ENCODE measurements at places on chromosomes 7 and 10. TPM values are rescaled to one million over a fixed set of nuclear protein-coding genes. Genes with fewer than 3 reads are reported as not detected.

ACSM6 gene
- not detected for total RNA-seq

TMEM60 gene
- 6.3 TPM for total RNA-seq

TRIM50 gene
- total RNA-seq, result not detected

DNAH11 gene
- not detected for total RNA-seq

GIMAP4 gene
- total RNA-seq, result 10.1 TPM

HOXA3 gene
- not detected for total RNA-seq

MRC1 gene
- total RNA-seq, result 0.16 TPM

EPO gene
- not detected for total RNA-seq

PTF1A gene
- total RNA-seq, result not detected

CLCN1 gene
- not detected for total RNA-seq

NPTX2 gene
- not detected for total RNA-seq

WNT2 gene
- total RNA-seq, result not detected

LIPK gene
- not detected for total RNA-seq

ZNF786 gene
- 7.9 TPM for total RNA-seq

GPR26 gene
- not detected for total RNA-seq

PPP2R2D gene
- 22.6 TPM for total RNA-seq

ODAD2 gene
- not detected for total RNA-seq

COL1A2 gene
- 1.4 TPM for total RNA-seq

TMEM196 gene
- not detected for total RNA-seq

BLNK gene
- total RNA-seq, result not detected

SPOCK2 gene
- total RNA-seq, result 85.7 TPM

LDB3 gene
- total RNA-seq, result not detected

ABCC2 gene
- 1.3 TPM for total RNA-seq

TEX36 gene
- total RNA-seq, result not detected

CFAP70 gene
- 0.43 TPM for total RNA-seq

RAMP3 gene
- not detected for total RNA-seq

SEMA3A gene
- 0.03 TPM for total RNA-seq

AMZ1 gene
- not detected for total RNA-seq

KCNIP2 gene
- total RNA-seq, result 0.37 TPM

OR2AE1 gene
- not detected for total RNA-seq

GPER1 gene
- 0.11 TPM for total RNA-seq

TAS2R38 gene
- not detected for total RNA-seq

GIMAP7 gene
- 28.3 TPM for total RNA-seq

SPDYE11 gene
- not detected for total RNA-seq

CALHM3 gene
- total RNA-seq, result not detected

CDK14 gene
- total RNA-seq, result 0.95 TPM

ZEB1 gene
- total RNA-seq, result 32.9 TPM

BTBD16 gene
- total RNA-seq, result not detected

Measured in activated T-cell treated with anti-CD3 and anti-CD28 coated beads, Interleukin-2, amount 50 U/mL, for 4 hours (primary cell).